GM13977 (cell line): ENCODE measurements at places on chromosomes 5 and 9.

GRCh38 chr5:80961376-80962281 lies 1.5 kb downstream of the RASGRF2 start:
- no peak for DNase-seq

DNA sequence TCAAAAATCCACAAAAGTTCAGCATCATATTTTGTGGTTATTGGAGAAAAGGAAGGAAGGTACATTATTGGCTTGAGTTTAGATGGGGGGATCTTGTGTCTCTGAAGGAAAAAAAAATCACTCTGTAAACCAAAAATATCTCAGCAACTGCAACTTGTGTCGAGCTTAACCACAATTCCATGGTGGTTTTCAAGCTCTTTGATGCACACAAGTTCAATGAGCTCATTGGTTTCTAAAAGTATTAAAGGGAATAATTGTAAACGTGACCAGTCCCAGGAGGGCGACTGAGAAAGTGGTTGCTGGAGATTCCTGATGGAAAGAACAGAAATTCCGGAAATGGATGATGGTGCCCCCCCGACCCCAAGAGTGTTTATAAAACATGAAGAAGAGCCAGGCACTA lies 173.8 kb downstream of the PSAT1 start:
- no peak for DNase-seq

DNA sequence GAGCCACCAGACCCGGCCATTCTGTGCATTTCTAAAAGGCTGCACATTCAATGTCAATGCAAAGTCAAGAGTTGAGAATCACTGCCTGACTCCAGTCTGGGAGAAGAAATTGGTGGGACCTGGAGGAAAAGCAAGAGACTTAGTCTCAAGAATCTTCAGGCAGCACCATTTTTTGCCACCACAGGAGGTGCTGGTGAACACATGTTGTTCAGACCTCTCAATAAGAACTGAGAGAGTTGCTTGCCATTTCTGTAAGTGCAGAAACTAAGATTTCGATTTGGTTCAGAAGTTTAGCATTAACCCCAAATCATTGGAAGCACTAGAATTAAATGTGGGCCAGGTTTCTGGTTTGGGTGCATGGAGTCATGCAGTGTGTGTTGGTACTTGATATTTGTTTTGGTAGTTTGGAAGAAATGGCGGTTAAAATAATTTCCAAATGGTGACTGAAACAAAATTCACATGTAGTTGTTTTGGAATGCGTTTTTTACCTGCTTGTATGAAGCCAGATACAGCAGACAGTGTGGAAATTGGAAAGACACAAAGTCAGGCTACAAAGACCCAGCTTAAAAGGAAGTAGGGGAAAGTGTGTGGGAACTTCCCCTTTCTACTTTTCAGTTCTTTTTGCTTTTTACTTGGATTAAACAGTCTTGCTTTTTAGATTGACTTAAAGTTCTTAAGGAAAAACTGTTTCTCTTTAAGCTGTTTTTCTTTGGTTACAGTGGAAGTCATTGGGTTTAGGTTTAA lies 20.4 kb downstream of the PDE8B start:
- no peak for DNase-seq

DNA sequence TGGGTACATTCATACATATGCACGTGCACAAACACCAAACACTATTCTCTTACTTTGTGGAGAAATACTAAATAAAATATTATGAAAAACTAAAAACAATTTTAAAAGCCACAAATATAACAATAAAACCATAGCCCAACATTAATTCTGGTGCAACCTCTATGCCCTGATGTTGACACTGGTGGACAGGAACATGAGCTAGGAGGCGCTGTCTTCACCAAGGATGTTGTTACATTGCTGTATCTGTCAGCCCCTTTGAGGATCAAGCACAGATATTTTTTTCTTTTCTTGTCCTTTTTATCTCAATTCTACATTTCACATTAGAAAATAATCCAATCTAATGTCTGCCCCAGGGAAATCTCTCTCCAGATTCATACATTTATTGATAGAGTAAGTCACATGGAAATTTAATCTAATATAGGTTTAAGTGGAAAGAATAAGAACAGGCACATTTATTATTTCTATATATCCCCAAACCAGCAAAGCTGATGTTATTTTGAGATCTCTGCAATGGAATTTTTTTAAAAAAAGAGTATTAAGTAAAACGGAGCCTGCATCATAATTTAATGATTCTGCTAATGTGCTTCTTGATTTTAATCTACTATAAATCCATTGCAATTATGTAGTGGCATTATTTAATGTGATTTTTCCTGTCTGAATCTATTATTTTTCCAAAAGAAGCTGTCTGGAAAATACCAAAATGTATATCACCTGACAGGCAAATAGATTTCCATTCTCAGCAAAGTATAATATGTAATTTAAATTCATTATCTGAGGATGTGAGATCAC lies 716.5 kb downstream of the MTRR start:
- no peak for DNase-seq

- DNase-seq: no peak
These were observed 12.2 kb upstream of the CSNK1A1 start for GRCh38 chr5:149563466-149563865.

GRCh38 chr5:98637557-98637956 lies 135.9 kb upstream of the RGMB start:
- DNase-seq: no peak

DNA sequence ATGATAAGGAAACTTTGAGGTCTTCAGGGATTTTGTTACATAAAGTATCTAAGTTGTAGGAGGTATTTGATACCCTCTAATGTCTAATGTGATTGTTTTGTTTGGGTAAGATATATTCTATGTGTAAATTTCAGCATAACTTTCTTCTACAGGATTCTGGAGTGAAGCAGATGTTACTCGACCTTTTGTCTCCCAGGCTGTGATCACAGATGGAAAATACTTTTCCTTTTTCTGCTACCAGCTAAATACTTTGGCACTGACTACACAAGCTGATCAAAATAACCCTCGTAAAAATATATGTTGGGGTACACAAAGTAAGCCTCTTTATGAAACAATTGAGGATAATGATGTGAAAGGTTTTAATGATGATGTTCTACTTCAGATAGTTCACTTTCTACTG lies 6.0 kb downstream of the MRPS30 start:
- DNase-seq: no peak

DNA sequence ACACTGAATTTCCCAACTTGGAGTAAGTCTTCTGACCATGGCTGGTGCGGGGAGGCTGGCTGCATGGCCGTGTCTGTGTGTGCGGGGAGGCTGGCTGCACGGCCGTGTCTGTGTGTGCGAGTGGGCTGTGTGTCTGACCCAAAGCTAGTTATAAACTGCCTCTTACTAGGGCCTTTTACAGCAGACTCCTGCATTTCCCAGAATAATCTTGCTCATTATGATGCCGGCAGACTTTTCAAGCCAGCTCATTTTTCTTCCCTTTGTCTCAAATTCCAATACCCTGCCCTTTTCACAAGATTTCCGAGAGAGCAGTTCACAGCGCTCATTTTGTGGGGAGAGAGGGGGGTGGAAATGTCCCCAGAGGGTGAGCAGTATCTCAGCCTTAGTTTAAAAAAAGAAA lies 470.7 kb upstream of the BRINP1 start:
- no peak for DNase-seq

DNA sequence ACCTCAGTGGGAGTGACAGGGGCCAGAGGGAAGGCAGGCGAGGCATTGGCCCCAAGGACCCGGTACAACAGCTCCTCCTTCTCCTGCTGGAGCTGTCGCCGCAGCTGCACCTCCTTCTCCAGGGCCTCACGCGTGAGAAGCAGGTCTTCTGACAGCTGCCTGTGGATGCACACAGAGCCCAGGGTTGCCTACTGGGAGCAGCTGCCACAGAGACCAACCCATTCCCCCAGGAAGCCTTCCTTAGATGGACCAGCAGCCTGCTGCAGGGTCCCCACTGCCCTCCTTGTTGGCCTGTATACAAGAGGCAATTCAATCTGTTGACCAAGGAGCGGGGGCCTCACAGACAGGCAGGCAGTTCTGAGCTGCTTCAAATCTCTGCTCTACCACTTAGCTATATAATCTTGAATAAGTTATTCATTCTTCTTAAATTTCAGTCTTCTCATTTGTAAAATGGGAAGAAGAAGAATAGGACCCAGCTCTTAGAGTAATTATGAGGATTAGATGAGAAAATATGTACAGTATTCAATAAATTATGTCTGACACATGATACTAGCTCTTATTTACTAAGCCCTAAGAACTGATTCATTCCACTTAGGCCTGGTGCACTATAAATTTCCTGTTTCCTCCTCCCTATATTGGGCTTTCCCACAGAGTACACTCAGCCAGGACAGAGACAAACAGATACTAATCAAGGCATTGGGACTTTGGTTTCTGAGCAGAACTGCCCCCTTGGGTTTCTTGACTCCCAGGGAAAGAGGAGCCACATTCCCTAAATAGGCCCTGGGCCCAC lies 26.1 kb upstream of the ANXA6 start:
- DNase-seq: no peak

DNA sequence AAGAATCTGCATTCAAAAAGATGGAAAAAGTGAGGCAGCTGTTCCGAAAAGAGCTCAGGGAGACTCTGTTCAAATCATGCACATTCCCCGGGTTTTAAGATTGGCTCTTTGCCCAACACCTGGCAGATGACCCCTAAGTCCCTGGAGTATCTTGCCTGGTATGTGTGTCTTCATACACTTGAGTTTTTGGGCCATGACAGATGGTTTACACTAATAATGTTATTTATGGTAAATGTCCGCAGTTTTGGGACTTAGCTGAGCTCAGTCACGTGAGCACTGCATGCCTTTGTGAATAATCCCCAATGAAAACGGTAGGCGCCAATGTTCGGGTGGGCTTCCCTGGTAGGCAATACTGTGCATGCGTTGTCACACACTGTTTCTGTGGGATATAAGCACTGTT lies 316.1 kb downstream of the PRDM9 start:
- DNase-seq: no peak

GRCh38 chr9:12783767-12784460 lies 9.1 kb downstream of the LURAP1L start:
- DNase-seq: no peak

- no peak for DNase-seq
These were observed 26.0 kb upstream of the SEMA4D start for GRCh38 chr9:89523948-89524347.

GRCh38 chr5:91095786-91096385 lies 287.2 kb downstream of the ARRDC3 start:
- no peak for DNase-seq

DNA sequence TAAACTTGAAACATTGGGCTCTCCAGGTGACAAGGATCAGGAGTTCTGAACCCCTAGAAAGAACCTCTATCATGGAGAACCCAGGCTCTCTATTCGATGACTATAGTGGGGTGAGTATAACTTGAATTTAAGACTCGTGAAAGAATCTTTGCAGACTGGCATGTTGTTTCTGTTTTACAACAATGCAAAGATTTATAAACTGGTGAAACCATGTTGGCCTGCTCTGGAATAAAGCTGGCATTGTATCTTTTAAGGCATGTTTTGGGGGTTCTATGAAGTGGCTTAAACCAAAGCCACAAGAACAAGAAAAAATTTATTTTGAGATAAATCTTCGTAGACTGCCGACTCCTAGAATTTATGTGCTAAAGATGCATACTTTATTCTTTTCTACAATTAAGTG lies 9.8 kb upstream of the GDNF start:
- no peak for DNase-seq

DNA sequence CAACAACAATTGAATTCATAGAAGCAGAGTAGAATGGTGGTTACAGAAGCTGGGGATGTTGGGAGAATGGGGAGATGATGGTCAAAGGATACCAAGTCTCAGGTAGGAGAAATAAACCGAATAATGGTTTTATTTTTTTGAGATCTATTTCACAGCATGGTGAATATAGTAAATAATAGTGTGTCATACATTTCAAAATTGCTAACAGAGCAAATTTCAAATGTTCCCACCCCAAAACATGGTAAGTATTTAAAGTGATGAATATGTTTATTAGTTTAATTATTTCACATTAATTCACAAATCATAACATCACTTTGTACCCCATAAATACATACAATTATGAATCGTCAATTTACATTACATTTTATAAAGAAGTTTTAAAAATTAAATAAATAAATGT lies 72.7 kb upstream of the ATG10 start:
- DNase-seq: no peak

GRCh38 chr5:143515829-143516228 lies 112.3 kb upstream of the NR3C1 start:
- DNase-seq: no peak

DNA sequence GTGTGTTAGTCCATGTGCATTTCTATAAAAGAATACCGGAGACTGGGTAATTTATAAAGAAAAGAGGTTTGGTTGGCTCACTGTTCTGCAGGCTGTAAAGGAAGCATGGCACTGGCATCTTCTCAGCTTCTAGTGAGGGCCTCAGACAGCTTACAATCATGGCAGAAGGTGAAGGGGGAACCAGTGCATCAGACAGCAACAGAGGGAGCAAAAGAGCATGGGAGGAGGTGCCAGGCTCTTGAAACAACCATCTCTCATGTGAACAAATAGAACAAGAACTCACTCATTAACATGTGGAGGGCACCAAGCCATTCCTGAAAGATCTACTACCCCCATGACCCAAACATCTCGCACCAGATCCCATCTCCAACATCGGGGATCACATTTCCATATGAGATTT lies 89.2 kb upstream of the IL33 start:
- no peak for DNase-seq

GRCh38 chr9:9992936-9993335 lies 619.9 kb downstream of the PTPRD start:
- no peak for DNase-seq

- no peak for DNase-seq
These were observed 6.6 kb upstream of the CCDC187 start for GRCh38 chr9:136310273-136311030.

DNA sequence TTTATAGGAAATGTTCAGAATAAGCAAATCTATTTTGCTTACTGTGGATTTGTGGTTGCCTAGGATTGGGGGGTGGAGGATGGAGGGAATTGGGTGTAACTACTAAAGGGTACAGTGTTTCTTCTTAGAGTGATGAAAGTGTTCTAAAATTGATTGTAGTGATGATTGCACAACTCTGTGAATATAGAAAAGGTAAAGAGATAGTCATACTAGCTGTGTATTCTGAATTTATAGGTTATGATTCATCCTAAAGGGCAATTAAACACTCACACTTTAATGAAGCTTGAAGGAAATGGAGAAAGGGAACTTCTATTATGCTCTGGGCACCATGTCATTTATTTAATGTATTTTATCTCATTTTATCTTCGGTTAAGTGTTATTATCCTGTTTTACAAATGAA lies 9.9 kb downstream of the TXNDC8 start:
- DNase-seq: no peak
